ENCODE measurements at places on chromosomes 12 and 14.
A peak's percentile ranks its signal among the peaks of the same experiment; 100 is the strongest.

DNA sequence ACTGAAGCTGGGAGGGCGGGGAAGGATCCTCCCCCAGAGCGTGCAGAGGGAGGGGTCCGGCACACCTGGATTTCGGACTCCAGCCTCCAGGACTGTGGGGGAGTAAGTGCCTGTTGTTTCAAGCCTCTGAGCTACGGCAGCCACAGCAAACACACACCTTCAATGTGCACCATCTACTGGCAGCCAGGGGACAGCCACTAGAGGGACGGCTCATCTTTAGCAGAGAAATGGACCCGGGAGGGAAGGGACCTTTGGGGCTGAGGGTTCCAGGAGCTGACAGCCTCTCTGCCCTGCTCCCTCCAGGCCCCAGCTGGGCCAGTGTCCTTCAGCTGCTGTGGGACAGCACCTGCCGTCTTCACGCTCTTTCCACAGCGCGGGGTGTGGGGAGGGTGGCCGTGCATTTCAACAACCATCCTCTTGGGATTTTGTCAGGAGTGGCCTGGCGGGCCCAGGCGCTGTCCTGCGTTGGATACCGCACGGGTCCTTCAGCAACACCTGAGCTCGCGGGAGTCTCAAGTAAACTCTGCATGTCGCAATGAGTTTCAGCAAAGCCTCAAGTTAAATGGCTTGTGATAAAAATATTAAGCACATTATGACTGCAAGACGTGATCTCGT lies 209.2 kb upstream of the C14orf180 start:
- DNase-seq = no peak

- DNase-seq = no peak
These were observed 6.4 kb upstream of the CCDC175 start for GRCh38 chr14:59582845-59583509.

GRCh38 chr12:110590806-110591326 lies 7.7 kb upstream of the PPTC7 start:
- DNase-seq = no peak

DNA sequence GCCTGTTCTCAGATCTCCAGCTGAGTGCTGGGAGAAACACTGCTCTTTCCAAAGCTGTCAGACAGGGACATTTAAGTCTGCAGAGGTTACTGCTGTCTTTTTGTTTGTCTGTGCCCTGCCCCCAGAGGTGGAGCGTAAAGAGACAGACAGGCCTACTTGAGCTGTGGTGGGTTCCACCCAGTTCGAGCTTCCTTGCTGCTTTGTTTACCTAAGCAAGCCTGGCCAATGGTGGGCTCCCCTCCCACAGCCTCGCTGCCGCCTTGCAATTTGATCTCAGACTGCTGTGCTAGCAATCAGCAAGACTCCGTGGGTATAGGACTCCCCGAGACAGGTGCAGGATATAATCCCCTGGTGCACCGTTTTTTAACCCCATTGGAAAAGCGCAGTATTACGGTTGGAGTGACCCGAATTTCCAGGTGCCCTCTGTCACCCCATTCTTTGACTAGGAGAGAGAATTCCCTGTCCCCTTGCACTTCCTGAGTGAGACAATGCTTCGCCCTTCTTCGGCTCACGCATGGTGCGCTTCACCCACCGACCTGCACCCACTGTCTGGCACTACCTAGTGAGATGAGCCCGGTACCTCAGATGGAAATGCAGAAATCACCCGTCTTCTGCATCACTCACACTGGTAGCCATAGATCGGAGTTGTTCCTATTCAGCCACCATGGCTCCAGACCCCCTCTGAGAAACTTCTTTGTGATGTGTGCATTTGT lies 650.3 kb upstream of the ALG10B start:
- DNase-seq = no peak

- peak; percentile 43 for DNase-seq
These were observed 9.8 kb downstream of the CTDSP2 start for GRCh38 chr12:57836442-57837375.

- no peak for DNase-seq
These were observed 711 bp downstream of the ANO4 start for GRCh38 chr12:100795174-100795799.

DNA sequence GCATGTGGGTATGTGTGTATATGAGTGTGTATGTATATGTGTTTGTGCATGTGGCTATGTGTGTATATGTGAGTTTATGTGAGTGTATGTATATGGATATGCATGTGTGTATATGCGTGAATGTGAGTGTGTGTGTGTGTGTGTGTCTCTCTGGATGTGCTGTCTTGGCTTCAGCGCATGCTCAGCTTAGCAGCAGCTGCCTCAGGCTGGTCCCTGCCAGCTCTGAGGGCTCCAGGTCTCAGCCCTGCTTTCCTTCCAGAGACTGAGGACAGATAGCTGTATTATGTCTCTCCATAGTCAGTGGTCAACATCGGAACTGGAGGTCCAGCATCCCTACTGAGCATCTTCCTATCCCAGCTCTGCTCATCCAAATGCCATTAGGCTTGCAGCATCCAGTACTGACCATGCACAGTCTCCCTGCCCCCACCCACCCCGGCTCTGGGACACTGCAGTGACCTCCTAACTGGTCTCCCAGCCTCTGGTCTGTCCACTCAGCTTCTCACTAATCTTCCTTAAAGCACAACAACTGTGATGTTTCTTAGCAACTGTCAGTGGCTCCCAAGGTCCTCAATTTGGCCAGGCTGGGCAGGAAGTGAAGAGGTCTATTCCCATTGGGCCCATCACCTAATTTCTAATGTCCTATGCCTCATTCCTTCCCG lies 22.8 kb downstream of the FAIM2 start:
- no peak for DNase-seq

DNA sequence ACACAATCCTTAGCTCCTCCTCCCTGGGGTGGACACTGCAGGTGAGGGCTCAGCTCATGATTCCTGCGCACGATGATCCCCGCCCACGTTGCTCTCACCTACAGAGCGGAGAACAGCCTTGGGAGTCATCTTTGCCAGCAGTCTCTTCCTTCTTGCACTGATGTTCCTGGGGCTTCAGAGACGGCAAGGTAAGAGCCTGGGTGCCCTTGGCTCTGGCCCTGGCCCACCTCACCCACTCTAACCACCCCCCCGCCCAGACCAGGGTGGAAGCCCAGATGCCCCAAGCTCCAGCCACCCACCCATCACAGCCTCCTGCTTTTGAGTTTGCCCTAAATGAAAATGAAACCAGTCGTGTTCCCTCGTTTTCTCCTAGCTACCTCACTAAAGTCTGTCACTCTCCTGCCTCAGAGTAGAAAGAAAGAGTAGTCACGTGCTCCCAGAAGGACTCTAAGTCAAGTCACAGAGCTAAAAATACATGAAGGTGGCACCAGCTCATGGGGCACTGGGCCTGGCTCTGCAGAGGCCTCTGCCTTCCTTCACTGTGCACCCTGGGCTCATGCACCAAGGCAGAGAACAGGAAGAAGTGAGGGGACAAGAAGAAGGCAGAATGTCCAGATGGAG lies 9.0 kb downstream of the TAPBPL start:
- DNase-seq = peak; percentile 43

GRCh38 chr14:53368066-53368465 lies 214.9 kb upstream of the DDHD1 start:
- no peak for DNase-seq

GRCh38 chr14:100294963-100295330 lies 11.3 kb downstream of the SLC25A29 start:
- DNase-seq = no peak

DNA sequence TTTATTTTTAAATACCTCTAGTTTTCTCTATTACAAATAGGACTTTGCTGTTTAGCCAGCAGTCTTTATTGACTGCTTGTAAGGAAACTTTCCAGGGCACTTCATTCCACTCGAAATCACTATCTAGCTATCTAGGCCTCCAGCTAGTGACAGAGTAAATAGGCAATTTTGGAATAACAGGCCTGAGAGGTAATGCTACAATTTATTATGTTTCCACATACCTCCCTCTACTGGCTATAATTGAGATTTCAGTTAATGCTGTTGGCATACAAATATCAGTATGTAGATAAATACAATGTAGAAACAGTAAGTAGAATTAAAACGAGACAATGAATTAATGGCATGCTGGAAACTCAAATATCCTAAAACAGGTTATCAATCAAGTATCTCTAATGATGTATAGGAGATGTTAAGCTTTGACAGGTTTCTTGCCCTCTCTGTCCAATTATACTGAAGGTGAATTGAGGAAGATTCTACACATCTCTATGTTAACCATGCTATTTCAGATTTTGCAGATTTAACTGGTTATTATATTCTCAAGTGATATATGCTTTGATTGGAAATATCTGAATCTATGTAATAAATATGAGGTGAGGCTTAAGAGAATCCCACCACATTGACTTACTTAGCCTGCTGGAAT lies 7.2 kb downstream of the DTD2 start:
- DNase-seq = no peak

DNA sequence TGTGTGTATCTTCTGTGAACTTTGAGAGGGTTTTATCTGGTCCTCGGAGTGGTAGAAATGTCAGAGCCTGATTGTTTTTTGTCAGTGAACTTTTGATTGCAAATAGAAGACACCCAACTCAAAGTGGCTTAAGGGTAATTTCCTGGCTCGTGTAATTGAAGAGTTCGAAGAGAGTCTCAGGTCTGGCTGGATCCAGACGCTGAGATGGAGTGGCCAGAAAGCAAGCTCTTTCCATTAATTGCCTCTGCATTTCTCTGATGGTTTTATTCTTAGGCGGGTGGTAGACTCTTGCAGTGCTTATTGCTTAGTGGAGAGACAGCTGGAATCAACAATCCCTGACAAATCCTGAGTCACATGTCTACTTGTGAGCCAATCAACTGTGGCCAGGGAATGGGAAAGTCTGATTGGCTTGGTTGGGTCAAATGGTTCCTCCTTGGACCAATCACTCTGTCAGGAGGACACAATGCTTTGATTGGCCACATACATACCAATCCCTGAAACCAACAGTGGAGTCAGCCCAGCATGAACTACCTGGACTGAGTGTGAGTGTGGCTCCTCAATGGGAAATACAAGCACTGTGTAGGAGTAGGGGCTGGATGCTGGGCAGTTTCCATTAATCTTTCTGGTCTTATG lies 330.5 kb downstream of the AACS start:
- DNase-seq = no peak

DNA sequence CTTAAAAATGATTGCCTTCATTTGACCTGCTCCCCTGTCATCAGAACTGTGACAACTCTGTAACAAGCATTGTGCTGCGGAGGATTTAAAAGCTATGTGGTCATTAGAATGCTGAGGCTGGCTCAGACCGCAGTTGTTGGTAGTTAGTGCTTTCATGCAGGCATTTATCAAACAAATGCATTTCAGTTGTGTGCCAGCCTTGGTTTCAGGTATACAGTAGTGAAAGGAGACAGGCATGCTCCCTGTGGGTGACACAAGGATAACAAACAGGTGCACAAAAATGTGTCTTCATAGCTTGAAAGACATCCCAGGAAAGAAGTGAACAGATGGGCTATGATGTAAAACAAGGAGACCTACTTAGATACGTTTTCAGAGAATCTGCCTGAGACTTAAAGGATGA lies 60.6 kb downstream of the MARK3 start:
- DNase-seq = no peak

DNA sequence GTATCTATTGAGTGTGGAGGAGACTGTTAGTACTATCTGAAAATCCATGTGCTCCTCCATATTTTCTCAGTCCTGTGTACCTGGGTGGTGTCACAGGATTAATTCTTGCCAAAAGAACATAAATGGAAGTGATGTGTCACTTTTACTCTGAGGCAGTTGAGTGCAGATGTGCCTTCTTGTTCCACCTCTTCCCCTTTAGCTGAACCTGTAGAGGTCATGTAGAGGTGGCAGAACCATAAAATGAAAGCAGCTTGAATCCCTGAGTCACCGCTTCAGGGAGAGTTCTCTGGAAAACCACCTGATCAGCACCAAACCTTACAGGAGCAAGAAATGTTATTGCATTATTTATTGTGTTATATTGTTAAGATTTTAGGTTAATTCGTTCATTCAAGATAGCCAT lies 14.7 kb upstream of the SLC25A3 start:
- DNase-seq = no peak

GRCh38 chr14:89417465-89418225 lies 612 bp upstream of the FOXN3 start:
- peak; percentile 69 for DNase-seq

- no peak for DNase-seq
These were observed 13.1 kb downstream of the DPF3 start for GRCh38 chr14:72880820-72881219.

GRCh38 chr12:27905285-27906126 lies 67.0 kb downstream of the PTHLH start:
- no peak for DNase-seq

DNA sequence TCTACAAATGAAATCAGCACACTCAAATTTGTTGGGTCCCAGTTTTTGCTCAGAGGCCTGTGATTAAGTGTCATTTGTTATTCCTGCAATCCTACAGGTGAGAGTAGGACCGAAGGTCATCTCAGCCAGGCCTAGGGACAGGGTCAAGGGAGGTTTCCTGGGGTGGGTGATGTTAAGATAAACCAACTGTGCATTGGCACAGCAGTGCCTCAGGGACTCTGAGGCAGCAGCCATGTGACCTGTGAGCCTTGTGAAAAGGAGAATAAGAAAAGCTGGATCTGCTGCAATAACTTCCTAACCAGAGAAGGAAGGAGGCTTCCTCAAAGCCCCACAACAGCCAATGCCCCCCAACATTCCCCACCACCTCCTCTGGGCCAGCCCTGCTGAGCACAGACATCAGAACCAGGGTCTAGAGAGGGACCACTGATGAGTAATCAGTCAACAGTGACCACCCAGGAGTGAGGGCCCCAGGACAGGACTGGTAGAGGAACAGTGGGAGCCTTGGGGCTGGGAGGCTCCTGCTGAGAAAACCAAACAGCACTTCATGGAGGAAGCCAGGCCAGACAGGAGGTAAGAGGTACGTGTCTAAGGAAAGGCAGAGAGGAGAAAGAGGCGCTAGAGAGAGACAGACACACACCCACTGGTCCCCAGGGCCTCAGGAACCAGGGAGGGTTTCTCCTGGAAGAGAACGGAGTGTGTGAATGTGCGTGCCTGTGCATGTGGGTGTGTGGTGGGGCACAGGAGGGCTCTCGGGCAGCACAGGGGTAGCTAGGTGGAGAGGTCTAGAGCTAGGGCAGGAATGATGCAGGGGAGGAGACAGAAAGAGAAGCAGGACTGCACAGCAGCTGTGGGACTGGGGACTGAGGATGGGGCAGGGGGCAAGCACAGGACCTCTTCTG lies 82.4 kb downstream of the ITPK1 start:
- DNase-seq = no peak

DNA sequence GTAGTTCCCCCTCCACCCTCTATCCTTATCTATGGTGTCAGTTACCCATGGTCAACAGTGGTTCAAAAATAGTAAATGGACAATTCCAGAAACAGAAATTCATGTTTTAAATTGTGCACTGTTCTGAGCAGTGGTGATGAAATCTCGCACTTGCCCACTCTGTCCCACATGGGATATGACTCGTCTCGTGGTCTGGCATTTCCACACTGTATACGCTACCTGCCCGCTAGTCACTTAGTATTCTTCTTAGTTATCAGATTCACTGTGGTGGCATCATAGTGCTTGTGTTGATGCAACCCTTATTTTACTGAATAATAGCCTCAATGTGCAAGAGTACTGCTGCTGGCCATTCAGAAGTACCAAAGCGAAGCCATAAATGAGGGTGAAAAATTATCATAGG lies 507.0 kb downstream of the SNAPC1 start:
- DNase-seq = no peak

All from activated CD4-positive, alpha-beta memory T cell treated with anti-CD3 and anti-CD28 coated beads, Interleukin-2, amount 10 ng/mL, durations not matched to agents 7 days and 5 days (primary cell).